ENCODE measurements at places on chromosomes 16 and 17.
A peak's percentile ranks its signal among the peaks of the same experiment; 100 is the strongest.

DNA sequence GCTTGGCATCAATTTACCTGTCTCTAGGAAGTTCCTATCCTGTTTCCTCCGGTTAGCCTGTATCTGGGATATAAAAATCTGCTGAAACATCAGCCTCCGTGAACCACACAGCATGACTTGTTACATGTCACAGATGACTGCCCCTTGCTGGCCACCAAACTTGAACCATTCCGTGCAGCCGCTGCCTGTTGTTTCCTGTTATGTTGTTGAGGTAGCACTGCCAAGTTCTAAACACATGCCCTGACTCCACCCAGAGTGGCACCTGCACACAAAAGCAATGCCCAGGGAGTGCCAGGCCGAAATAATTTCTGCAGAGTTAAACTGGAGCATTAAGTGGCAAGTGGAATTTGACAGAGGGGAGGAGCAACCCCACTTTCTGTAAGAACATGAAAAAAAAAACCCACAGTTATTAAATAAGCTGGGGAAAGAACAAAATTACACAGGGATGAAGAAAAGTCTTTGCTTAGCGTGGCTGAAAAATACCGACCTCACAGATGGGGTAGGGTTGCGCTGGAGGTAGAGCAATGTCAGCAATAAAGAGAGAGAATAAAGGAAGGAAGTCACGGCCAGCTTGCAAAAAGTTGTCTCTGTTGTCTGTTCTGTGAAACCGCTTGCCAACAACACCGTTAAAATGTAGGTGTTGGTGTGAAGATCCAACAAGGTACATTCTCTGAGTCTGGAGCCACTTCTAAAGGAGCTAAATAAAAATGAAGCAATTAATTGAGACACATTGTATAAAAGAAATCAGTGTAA is 174.6 kb upstream of the CDH13 start:
- DNase-seq = no peak

GRCh38 chr17:66635386-66636045 is 199.4 kb upstream of the CACNG5 start:
- DNase-seq = peak; percentile 49

- no peak for DNase-seq
Measured at GRCh38 chr17:71127416-71127815, 958.1 kb downstream of the KCNJ2 start.

DNA sequence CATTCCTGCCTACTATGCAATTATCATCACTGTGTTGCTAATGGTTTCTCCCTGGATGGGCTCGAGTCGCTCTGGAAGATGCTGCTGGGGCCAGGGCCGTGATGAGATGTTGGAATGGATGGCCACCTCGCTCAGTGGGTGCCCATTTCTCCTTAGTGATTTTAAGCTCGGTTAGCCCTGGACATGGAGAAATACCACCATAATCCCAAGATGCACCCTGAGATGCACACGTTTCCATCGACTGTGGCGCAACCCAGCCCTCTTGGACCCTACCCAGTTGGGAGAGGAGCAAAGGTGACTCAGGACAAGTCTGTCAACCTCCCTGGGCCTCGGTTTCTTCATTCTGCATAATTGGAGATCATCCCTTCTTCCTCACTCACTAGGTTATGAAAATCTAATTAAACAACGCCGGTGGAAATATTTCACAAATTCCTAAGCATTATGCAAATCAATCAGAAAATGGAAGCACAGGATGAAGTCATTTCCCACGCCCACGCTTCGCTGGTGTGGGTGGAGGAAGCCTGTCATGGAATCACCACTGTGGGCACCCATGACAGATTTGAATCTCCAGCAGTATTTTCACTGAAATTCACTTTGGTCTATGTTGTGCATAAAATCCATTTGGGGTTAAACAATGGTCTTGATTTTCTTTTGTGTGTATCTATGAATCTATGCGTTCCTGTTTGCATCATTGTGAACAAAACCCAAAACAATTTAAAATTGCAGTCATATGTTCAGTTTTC is 195.2 kb downstream of the AXIN2 start:
- peak; percentile 8 for DNase-seq

DNA sequence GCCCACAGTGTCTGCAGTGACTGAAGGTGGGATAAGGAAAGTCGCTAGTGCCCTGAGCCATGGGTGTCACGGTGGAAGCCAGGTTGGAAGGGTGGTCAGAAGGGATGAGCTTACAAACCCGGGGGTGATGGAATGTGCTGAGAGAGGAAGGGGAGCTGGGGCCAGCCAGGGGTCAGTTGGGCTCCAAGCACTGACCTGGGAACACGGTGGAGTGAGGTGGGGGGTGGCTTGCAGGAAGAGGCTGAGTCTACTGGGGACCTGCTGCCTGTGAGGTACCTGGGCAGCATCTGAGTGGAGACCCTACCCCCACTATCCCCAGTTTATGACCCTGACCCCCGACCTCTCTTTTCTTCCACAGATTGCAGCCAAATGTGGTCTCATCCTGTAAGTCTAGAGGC is 3.1 kb downstream of the TMEM92 start:
- no peak for DNase-seq

- no peak for DNase-seq
Measured at GRCh38 chr16:49276646-49277385, 4.8 kb downstream of the CBLN1 start.

GRCh38 chr17:17505151-17505550 is 9.0 kb upstream of the RASD1 start:
- DNase-seq = no peak

- no peak for DNase-seq
Measured at GRCh38 chr17:45809499-45809898, 25.4 kb downstream of the CRHR1 start.

DNA sequence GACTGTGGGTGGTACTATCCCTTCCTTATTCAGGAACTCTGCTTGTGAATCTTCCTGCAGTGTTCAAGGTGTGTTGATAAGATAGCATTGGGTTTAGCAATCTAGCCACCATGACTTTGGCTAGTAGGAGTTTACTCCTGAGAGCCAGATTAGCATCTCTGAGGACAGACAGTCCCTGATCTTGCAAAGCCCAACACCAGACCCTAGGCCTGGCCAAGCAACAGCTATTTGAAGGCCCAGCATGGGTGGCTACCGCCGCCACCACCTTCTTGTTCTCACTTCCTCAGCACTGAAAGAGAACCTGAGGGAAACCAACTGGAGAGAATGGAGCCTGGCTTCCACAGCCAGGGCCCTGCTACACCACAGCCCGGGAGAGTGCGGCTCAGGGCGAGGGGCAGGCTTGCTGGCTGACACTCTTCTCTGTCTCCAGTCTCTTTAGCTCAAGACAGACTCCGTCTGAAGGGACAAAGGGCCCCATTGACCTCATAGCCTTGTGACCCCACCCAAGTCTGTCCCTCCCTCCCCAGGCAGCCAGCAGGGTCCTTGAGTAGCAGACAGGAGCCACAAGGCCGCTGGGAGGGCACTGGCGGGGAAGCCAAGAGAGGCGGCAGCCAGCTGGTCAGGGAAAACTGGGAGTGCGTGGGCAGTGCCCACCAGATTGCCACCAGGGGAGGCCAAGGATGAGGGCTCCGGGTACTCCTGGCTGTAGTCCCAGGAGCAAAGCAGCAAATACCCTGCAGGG is 10.9 kb upstream of the ARHGAP23 start:
- DNase-seq = no peak

DNA sequence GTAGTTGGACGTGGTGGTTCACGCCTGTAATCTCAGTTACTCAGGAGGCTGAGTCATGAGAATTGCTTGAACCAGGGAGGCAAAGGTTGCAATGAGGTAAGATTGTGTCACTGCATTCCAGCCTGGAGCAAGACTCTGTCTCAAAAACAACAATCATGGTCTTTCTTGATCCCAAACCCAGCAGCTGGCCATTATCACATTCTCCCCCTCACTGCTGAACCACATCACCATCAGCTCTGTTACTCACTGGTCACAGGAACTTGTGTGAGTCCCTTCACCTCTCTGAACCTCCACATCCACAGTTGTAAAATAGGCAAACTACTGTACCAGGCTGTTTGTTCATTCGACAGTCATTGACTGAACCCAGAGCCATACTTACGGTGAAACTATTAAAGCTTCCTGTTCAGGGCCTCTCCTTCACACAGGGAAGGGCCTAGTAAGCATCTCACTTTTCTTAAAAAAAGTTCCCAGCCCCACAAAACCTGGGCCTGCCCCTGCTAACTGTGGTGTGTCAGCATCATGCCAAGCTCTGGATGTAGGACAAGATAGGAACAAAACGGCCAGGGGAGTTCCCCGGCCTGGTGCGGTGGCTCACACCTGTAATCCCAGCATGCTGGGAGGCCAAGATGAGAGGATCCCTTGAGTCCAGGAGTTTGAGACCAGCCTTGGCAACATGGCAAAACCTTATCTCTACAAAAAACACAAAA is 104.7 kb downstream of the COPRS start:
- DNase-seq = no peak

DNA sequence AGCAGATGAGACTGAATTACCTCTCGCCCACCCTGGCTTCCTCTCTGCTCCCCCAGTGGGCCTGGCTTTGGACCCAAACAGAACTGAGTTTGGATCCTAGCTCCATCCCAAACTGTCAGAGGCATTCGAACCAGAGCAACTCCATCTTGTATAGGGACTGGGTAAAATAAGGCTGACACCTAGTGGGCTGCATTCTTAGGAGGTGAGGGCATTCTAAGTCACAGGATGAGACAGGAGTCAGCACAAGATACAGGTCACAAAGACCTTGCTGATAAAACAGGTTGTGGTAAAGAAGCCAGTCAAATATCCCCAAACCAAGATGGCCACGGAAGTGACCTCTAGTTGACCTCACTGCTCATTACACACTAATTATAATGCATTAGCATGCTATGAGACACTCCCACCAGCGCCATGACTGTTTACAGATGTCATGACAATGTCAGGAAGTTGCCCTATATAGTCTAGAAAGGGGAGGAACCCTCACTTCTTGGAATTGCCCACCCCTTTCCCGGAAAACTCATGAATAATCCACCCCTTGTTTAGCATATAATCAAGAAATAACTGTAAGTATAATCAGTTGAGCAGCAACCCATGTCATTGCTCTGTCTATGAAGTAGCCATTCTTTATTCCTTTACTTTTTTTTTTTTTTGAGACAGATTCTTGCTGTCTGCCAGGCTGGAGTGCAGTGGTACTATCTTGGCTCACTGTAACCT is 44.4 kb downstream of the LYRM1 start:
- DNase-seq = peak; percentile 46

- peak; percentile 89 for DNase-seq
Measured at GRCh38 chr16:19136549-19137196, 22.9 kb downstream of the ITPRIPL2 start.

GRCh38 chr16:17835118-17835876 is 364.5 kb upstream of the XYLT1 start:
- DNase-seq = no peak

DNA sequence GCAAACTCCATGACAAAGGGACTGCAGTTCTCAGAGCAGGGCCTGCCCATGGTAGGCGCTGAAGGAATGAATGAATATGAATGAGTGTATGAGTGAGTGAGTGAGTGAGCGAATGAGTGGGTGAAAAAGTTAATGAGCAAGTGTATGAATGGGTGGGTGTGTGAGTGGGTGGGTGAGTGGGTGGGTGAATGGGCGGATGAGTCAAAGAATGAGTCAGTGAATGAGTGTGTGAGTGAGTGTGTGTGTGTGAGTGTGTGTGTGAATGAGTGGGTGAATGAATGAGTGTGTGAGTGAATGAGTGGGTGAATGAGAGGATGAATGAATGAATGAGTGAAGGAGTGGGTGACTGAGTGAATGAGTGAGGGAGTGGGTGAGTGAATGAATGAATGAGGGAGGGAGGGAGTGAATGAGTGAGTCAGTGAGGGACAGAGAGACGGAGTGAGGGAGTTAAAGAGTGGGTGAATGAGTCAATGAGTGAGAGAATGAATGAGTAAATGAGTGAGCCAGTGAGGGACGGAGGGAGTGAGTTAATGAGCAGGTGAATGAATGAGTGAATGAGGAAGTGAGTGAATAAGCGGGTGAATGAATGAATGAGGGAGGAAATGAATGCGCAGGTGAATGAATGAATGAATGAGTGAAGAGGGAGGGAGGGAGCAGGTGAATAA is 11.1 kb upstream of the CHMP6 start:
- no peak for DNase-seq

- DNase-seq = peak; percentile 37
Measured at GRCh38 chr16:58026139-58026704, 668 bp downstream of the MMP15 start.

DNA sequence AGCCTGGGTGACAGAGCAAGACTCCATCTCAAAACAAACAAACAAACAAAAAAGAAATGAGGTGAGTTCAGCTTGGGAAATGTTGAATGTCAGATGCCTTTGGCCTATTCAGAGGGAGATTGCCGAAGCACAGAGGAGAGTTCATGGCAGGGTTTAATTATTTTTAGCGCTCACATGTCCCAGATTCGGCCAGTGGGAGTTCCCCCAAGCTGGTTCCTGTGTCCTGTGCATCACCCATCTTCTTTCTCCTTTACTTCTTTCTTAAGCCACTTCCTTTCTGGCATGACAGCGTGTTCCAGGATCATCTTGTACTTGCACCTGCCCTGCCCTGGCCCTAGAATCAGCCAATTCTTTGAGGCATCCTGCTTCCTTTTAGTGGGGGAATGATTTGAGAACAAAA is 9.2 kb downstream of the MPV17L start:
- DNase-seq = peak; percentile 93

GRCh38 chr16:84237994-84238750 is 1.6 kb downstream of the KCNG4 start:
- DNase-seq = no peak

- DNase-seq = no peak
Measured at GRCh38 chr17:53628011-53628410, 194.7 kb upstream of the KIF2B start.

DNA sequence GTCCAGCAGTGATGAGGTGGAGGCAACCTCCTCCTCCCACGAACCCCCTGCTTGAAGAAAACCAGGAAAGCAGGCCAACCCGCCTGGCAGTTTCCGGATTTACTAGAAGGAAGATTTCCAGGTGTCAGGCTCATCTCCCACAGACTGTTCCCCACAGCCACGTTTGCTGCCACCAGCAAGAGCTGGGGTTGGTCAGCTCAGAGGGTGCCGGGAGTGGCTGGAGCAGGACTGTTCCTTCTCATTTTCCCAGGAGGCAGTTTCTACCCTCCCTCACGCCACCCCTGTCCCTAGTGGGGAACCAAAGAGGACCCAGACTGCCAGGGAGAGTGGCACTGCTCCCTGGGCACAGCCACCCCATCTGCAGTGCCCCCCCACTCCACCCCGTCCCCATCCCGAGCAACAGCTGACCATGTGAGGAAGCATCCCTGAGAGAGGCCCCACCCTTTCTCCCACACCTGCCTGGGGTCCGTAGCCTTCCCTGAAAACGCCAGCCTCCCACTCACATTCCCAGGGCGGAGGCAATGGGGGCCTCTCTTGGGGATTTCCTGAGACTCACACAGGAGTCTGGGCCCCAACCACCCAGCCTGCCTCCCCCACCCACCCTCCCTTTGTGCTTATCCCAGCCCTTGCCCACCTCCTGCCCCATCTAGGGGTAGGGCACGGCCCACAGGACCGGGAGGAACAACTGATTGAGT is 5.9 kb downstream of the KRT17 start:
- DNase-seq = no peak

All from inflammatory macrophage treated with lipopolysaccharide for 4 hours (primary cell).